ENCODE measurements at places on chromosomes 1 and 21.

DNA sequence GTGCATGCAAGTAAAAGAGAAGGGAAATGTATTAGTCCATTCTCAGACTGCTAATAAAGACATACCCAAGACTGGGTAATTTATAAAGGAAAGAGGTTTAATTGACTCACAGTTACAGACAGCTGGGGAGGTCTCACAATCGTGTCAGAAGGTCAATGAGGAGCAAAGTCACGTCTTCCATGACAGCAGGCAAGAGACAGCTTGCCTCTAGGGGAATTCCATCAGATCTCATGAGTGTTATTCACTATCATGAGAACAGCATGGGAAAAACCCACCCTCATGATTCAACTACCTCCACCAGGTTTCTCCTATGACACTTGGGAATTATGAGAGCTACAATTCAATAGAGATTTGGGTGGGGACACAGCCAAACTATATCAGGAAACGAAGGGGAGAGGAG lies 8.1 kb downstream of the KRTAP21-3 start:
- DNase-seq: no peak

GRCh38 chr1:53755874-53756273 lies 16.9 kb upstream of the GLIS1 start:
- DNase-seq: no peak

- DNase-seq: no peak
Observed at GRCh38 chr1:198934901-198935305, 296.1 kb downstream of the PTPRC start.

- no peak for DNase-seq
Observed at GRCh38 chr21:36010801-36011200, 49.5 kb downstream of the SETD4 start.

GRCh38 chr1:145720878-145721671 lies 1.8 kb downstream of the CD160 start:
- DNase-seq: no peak

- DNase-seq: no peak
Observed at GRCh38 chr1:163203561-163203960, 845 bp upstream of the RGS5 start.

DNA sequence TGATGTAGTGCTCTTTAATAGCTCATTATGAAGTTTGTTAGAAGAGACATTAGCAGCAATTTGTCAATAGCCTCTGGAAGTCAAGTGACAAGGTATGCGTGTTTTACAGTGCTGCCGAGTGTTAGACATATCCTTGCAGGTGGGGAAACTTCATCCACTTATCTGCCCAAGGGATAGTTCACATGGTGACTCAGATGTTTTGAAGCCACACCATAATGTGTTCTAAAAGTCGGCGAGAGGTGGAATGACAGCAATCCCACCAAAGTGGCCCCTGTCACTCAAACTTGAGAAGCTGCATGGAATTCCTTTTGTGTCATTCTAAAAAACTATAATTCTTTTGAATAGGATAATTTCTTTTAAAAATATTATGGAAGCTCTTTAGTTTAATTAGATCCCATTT lies 98.1 kb downstream of the RUNX1 start:
- no peak for DNase-seq

DNA sequence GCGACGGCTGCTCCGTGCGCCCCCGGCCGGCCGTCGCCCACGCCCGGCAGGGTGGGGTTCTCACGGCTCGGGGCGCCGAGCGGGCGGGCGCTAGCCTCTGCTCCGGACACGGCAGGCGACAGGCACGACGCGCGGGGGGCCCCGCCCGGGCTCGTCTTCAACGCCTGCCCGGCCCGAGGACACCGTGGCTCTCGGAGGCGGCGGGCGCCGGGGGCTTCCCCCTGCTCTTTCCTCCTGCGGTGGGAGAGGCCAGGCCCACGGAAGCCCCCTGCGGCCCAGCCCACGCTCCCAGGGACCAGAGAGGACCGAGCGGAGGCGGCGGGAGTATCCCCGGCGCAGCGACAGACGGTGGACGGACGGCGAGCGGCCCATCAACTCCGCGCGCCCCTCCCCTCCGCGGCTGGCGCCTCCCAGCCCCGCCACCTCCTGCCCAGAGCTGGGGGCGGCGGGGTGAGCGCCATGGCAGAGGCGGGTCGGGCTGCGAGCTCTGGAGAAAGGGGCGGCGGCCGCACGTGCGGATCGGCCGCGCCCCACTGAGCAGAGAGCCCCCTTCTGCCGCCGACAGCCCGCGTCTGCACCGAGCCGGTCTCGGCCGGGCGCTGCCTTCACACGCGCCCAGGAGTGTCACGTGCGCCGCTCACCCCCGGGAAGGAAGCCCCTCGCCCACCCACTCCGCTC lies at the start of the genes SHE and TDRD10:
SHE (minus strand) TSS at position 347 of the 678 bp plus-strand sequence. CDS start 386 bp downstream, outside the sequence.
TDRD10 (plus strand) TSS at position 154 of the 678 bp plus-strand sequence. CDS start 4,685 bp downstream, outside the sequence.
- DNase-seq: no peak

DNA sequence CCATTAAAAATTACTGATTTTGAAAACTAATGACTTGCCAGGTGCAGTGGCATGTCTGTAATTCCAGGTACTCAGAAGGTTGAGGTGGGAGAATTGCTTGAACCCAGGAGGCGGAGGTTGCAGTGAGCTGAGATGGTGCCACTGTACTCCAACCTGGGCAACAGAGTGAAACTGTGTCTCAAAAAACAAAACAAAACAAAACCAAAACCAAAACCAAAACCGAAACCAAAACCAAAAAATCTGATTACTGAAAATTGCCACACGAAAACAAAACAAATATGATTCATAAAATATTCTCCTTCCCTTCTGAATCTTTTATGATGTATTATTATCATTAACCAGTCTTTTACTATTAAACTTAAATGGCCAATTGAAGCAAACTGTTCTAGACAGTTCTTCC lies 74.1 kb downstream of the SERINC2 start:
- DNase-seq: no peak
